NCI-H2081 treated with DMSO at 0.1 percent for 48 hours (cell line): ENCODE measurements at places on chromosomes 4 and X.

- DNase-seq: no peak
Observed at GRCh38 chr4:8607603-8608481, 15.3 kb downstream of the CPZ start.

DNA sequence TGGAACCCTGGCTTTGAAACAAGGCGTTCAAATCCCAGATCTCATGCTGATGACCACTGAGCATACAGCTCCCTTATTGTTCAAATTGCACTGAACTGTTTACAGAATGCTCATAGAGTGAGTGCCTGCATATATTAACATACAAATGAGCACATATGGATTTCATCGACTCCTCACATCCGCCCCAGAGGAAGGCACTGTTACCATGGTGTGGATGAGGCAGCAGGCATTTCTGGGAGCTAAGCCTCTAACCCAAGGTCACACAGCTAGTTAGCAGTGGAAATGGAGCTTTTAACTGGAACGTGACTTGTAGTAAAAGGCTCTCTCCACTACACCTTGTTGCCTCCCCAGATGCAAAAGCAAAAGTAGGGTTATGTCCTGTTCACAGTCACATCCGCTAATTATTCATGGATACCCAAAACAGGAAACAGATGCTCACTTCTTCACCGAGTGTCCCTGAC is 289.7 kb downstream of the STK32B start:
- DNase-seq: no peak

DNA sequence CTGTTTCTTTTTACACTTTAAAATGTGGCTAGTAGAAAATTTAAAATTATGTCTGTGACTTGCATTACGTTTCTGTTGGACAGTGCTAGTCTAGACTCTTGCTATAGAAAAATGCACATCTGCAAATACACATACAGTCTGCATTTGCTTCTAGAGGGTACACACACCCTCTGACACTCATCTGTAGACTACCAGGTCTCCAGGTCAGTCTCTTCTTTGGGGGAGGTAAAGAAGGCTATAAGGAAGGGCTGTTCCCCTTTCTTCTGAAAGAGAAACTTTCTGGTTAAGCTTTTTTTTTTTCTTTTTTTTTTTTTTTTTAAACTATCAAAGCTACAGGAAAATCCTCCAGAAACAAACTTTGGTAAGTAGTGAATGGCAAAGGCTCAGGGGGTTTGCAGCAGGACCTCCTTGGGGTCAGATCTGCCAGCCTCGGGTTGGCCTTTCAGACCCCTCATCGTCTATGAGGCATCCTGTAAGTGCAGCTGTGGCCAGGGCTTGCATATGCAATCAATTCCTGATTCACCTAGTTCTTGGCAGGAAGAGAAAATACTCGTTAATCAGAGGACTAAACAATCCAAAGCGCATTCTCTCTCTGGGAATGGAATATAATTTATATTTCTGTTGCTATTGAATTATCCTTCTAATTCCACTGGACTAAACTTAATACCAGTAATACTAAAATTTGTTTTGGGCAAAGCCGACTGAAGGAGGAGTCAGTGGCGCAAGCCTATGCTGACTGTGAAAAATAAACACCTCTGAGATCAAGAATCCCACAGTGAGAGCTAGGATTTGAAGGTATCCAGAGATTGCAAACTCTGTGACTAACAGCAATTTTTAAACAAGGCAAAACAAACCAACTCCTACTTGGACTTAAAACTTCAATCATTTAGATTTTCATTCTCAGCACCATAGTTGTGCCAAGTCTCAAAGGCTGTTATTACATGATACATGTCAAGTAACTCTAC is 109.3 kb upstream of the TBC1D9 start:
- DNase-seq: no peak

GRCh38 chr4:90888571-90888970 is 761.4 kb downstream of the CCSER1 start:
- no peak for DNase-seq

- no peak for DNase-seq
Observed at GRCh38 chr4:143701365-143701764, 890 bp upstream of the FREM3 start.

GRCh38 chr4:174284487-174284886 is 776 bp downstream of the CEP44 start:
- no peak for DNase-seq

DNA sequence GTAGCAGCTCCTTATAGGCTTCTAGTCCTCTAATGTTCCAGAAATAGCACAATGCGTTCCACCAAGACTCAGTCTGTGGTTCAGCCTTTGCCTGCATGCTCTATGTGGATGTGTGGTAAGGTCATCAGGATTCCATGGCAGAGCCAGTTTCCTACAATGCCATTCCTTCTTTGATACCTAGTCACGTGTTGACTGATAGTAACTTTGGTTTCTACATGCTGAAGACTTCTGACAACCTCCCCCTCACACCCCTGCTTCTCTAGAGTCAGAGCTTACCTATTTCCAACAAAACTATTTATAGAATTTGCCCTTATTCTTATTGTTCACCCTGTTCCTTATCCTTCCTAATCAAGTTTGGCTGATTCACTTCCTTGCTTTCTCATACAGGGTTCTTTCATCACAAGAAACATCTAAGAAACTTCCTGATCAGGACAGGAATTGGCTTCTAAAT is 81.1 kb downstream of the CT47B1 start:
- DNase-seq: no peak

DNA sequence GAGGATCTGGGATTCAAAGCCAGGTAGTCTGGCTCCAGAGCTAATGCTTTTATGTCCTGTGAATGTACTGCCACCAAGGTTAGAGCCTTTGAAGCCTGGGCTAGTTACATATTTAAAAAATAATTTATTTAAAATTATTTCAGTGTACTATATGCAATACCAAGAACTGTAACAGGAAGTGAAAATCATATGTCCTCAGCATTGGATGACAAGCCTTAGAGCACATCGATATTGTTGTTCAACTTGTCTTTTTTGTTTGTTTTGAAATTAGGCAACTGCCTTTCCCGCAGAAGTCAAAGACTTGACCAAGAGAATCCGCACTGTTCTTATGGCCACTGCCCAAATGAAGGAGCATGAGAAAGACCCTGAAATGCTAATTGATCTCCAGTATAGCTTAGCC is 73.1 kb upstream of the IL13RA1 start:
- DNase-seq: no peak

DNA sequence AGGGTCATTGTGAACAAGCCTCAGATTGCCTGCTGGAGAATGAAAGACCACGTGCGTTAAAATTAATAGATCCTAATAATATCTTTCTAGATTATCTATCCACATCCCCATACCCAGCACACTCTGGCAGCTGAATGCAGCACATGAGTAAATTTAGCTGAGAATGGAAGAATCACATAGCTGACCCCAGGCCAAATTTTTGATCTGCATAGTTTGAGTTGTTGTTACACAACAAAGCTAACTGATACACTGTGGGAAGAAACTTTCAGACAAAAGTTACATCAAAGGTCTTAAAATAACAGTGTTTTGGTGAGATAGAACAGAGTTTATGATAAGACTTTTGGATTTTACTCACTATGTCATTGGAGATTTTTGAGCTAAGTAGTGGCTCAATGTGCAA is 72.4 kb upstream of the ANXA10 start:
- no peak for DNase-seq

DNA sequence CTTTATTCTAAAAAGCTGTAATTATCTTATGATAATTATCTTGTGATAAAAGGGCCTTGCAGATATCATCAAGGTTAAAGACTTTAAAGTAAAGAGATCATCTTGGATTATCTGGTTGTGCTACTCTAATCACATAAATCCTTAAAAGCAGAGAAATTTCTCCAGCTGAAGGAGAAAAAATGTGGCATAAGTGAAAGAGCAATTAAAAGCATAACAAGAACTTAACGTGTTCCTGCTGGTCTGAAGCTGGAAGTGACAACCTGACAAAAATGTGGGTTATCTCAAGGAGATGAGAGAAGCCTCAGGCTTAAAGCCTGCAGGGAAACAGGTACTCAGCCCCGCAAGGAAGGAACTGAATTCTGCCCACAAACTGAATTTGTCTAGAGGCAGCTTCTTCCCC is 449.1 kb upstream of the NDST4 start:
- no peak for DNase-seq

GRCh38 chrX:115957862-115958490 is 212.6 kb upstream of the AGTR2 start:
- DNase-seq: no peak

DNA sequence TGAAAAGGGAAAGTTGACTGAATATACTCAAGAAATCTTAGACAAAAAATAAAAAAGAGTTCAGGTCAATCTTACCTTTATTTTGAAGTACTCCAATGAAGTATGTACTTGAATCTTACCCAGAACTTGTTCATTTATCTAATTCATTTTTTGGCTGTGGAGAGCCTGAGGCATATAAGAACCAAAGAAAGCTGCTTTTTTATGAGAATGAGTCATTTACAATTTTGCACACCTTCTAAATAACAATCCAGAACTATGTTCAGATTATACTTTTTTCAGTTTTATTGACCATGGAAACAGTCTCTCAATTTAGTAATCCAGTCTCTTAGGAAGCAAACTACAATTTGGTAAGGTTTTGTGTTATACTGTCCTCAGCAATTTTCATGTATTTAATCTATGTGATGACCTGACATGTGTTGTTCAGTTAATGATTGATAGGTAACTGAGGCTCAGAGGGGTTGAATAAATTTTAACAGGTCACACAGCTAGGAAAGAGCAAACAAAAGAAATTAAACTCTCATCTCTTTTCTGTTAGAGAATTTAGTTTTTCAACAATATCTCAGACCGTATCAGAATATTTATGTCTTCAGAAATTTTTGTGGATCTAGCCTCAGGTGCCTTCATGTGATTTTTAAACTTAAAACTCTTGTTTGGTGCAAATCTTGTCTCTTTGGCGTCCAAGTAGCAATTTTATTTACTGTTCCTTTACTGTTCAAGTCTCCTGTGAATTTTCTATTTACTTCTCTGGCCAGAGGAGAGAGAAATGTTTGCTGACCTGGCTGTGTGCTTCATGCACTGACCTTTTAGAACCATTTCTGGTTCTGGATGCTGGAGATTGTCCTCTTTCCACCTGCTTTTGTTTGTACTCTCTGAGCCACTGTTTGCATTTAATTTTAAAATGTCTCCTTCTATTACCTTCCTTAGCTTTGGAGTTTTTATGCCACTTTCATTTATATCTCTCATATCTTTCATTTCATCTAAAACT is 1453.4 kb downstream of the STIM2 start:
- DNase-seq: no peak

- no peak for DNase-seq
Observed at GRCh38 chrX:119549327-119550016, 15.7 kb downstream of the STEEP1 start.

- no peak for DNase-seq
Observed at GRCh38 chr4:76639288-76639687, 204.3 kb downstream of the SHROOM3 start.

GRCh38 chr4:3337811-3338210 is 45.0 kb downstream of the RGS12 start:
- no peak for DNase-seq

DNA sequence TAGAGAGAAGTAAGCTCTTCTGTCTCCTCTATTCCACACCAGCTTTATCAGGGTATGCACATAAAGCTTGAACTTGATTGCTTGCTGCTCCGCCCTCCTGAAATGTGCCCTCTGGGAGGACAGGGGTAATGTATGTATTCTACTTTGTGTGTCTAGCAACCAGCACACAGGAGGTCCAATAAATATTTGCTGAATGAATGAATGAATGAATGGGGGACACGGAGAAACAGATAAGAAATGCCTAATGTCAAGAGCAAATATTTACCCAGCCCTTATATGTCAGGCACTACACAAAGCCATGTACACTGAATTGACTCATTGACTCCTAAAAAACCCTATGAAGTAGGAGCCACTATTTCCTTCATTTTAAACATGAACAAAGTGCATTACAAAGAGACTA is 2.3 kb upstream of the MSL3 start:
- no peak for DNase-seq

- DNase-seq: no peak
Observed at GRCh38 chr4:110107866-110108265, 90.5 kb downstream of the ELOVL6 start.

GRCh38 chr4:7962609-7963508 is 23.2 kb upstream of the AFAP1 start:
- DNase-seq: no peak

DNA sequence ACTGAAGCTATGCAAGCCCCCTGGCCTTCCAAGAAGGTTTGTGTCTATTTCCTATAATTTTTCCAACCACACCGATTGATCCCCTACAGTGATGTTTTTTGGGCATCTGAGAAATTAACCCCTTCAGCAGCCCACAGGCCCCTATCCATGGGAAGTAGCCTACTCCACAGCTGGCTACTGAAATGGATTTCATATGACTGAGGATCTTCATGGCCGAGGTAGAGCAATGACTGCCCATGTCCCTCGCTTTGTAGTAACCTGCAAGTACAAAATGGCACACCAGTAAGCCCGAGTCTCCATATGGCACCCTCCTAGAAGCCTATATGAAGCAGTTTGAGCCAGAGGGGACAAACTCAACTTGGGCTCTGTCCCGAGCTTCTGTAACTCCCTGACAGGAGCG is 36.8 kb downstream of the MAP9 start:
- DNase-seq: no peak

- no peak for DNase-seq
Observed at GRCh38 chrX:43940816-43941474, 32.2 kb downstream of the NDP start.

- DNase-seq: no peak
Observed at GRCh38 chrX:153537080-153537479, 19.6 kb downstream of the ATP2B3 start.

- no peak for DNase-seq
Observed at GRCh38 chrX:47047989-47048388, 30.3 kb upstream of the RGN start.

DNA sequence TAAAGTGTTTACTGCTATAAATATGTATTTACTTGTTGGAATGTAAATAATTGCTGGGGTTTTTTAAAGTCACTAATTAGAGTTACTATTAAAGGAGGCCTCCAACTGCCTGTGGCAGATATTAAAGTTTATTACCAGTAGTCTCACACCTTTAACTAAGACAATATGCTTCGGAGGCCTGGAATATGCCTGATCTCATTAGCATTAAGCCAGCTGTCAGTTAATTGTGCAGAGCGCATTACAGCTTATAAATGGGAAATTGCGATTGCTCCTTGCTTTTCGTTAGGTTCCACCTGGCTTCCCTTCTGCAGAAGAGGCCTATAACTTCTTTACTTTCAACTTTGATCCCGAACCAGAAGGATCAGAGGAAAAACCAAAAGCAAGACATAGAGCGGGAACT is 41.3 kb downstream of the CC2D2A start:
- DNase-seq: no peak

GRCh38 chr4:47451657-47452056 is 11.8 kb downstream of the COMMD8 start:
- no peak for DNase-seq

- DNase-seq: no peak
Observed at GRCh38 chr4:17336524-17336961, 175.3 kb downstream of the QDPR start.

DNA sequence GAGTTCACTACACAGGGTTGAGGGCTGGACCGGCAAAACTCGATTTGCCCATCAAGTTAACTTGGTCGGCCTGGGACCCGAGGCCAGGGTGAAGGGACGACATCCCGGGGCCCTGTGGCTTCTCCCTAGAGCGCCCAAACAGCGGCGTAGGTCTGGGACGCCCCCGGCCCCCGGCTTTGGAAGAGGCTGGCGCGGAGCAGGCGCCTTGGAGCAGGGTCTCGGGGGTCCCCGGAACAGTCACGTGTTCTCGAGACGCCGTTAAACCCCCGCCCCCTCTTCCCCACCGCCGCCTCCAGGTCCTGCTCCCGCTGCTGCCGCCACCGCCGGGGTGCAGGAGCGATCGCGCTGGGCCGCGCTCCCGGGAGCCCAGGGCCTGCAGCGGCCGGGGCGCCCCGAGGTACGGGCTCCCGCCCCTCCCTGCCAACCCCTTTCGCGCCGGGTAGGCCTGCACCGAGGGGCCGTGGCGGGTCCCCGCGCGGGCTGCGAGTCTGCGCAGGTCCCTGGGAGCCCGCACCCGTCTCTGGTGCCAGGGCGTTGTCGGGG is at the start of gene NPY5R:
NPY5R (plus strand) TSS at position 289 of the 543 bp plus-strand sequence. CDS start 6,382 bp downstream, outside the sequence.
- no peak for DNase-seq
